ENCODE measurements at places on chromosomes 2 and 18.

- DNase-seq = no peak
Observed at GRCh38 chr18:49072524-49072934, 121.8 kb upstream of the SMAD7 start.

- DNase-seq = no peak
Observed at GRCh38 chr18:47932190-47932589, 1.7 kb upstream of the SMAD2 start.

GRCh38 chr18:69874058-69874457, 73.6 kb downstream of the CD226 start:
- no peak for DNase-seq

- DNase-seq = no peak
Observed at GRCh38 chr18:69217196-69218000, 183.3 kb upstream of the DOK6 start.

GRCh38 chr2:15925819-15926218, 14.5 kb upstream of the MYCN start:
- DNase-seq = no peak

- no peak for DNase-seq
Observed at GRCh38 chr2:190469771-190470170, 61.6 kb downstream of the MFSD6 start.
